ENCODE measurements at places on chromosomes 1 and 21.

GRCh38 chr1:32533792-32534327 lies 5.4 kb upstream of the ZBTB8A start:
- no peak for DNase-seq

- no peak for DNase-seq
These were observed 20.8 kb upstream of the PDZK1IP1 start for GRCh38 chr1:47210666-47211065.

DNA sequence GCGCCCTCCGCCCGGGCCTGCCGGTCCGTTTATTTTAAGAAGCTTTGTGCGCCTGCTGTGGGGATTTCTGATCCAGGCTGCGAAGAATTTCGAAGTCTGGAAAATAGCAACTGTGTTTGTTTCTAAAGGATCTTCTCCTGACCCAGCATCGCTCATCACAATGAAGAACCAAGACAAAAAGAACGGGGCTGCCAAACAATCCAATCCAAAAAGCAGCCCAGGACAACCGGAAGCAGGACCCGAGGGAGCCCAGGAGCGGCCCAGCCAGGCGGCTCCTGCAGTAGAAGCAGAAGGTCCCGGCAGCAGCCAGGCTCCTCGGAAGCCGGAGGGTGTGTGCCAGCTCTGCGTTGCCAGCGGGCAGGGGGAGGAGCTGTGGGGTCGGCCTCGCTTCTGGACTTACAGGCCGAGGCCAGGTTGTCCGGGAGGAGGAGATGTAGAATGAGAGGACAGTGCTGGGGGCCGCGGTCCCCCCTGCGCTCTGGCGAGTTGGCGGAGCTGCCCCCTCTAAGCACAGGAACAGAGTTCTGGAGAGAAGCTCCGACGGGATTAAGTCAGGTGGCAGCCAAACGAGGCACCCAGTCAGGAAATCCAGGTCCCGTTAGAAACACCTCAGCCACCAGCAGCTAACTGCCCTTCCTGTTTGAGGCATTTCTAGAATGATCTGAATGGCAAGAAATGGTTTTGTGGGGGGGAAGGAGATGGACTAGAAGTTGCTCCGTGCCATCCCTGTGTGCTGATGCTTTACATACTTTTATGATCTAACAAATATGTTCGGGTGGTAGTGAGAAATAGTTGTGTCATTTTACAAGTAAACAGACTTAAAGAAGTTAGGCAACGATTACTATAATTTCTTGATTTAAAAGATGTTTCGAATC lies 948 bp downstream of the TXLNA start:
- DNase-seq: peak; percentile 52

- no peak for DNase-seq
These were observed 43.8 kb downstream of the FAAP20 start for GRCh38 chr1:2150801-2151200.

GRCh38 chr1:26034504-26035202 lies 11.3 kb downstream of the SLC30A2 start:
- no peak for DNase-seq

GRCh38 chr1:10745886-10746455 lies 50.5 kb downstream of the CASZ1 start:
- no peak for DNase-seq

- DNase-seq: no peak
These were observed 178.7 kb downstream of the HIVEP3 start for GRCh38 chr1:41740058-41740457.

DNA sequence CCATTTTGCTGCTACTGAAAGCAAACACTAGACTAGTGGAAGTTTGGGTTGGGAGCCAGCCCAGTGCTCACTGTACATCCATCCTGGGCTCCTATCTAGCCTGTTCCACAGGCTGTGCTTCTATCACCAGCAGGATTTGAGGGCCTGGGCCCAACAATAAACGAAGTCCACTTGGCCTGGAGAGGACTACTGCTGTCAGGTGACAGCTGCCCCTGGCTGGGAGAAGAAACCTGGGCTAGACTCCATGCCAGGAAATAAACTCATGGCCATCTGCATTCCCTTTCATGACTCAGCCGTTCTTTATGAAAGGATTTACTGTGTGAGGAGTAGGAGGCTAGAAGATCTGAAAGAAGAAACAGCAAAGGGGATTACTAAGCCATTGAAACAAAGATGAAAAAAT lies 35.5 kb downstream of the COLGALT2 start:
- DNase-seq: no peak

GRCh38 chr1:159040206-159040605 lies 30.5 kb downstream of the IFI16 start:
- DNase-seq: no peak

- DNase-seq: no peak
These were observed 264.0 kb downstream of the ADGRL2 start for GRCh38 chr1:82064691-82065090.

DNA sequence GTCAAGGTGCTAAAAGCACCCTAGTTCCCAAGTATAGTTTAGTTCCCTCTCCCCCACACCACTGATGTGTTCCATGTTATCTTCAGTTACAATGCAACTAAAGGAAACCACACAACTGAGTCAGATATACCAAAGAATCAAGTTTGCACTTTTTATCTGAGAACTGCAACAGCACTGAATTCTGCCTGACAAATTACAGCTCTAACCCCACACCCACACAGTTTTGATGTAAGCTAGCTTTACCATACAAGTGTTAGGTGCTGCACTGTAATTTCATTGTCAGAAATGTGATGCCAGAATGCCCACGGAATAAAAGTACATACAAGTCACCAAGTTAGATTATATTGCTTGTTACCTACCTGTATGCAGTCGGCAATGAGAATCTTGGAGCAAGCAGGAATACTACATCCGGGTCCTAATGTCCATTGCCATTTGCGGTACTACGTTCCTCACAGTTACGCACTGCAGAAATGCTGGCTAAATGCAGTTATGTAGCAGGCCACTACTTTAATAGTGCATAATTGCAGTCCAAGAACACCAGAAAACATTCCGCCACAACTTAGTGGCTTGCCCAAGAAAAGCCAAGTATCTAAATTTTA lies 12.1 kb downstream of the SFPQ start:
- DNase-seq: no peak

DNA sequence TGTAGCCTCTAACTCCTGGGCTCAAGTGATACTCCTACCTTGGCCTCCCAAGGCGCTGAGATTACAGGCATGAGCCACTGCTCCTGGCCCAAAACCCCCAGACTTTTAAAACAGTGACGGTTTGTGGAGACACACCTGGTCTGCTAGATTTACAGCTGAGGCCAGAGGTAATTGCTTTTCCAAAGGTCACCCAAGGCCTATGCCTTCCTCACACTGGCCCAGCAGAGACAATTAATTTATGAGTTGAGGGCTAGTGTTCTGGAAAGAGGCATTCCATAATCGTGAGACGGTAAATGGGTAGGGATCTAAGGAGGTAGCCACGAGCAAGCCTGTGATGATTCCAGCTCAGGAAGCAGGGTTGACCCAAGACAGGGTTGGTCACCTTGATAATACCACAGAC lies 12.4 kb upstream of the PARP1 start:
- DNase-seq: no peak

DNA sequence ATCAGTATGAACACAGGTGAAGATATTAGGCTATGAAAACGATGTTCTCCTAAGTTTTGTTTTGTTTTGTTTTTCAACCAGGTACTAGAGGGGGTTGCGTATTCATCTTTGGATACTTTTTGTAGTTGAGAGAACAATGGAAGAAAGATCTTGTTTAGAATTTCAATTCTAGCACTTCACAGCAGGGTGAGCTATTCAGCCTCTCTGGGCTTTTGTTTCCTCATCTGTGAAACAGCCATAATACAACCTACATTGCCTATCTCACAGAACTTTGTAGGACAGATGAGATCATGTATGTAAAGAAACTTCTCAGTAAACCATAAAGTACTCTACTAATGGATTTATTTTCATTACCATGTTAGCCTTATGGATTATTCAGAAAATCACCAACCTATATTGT lies 199.5 kb downstream of the GPATCH2 start:
- DNase-seq: no peak

- DNase-seq: no peak
These were observed 34.5 kb upstream of the ACTRT2 start for GRCh38 chr1:2986549-2987305.

DNA sequence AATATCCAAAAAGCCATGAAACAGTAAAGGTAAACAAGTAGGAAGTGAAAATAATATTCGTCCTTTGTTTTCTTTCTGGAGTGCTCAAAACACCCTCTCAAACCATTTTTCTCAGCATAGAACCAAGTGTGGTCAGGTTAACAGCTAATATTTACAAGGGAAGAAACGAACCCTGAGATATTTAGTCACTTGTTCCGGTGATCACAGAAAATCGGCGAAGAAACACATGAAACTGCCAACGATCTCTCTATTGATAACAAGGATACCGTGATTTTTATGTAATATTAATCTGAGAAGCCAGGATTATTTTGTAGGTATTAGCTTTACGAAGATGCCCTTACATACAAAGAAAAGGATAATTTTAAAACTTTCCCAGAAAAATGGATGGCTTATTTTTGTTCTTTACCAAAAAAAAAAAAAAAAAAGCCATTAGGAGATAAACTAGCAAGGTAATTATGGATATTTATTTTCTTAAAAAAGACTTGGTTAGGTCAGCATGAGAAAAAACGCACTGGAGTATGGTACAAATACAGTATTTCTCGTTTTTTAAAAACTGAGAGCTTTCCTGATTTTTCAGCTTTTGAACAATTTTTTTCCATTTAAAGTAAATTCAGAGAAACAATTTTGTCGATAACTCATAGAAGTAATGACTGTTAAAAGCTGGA lies 107.3 kb upstream of the HNRNPU start:
- DNase-seq: no peak

- DNase-seq: no peak
These were observed 15.4 kb upstream of the OPRD1 start for GRCh38 chr1:28796352-28797211.

DNA sequence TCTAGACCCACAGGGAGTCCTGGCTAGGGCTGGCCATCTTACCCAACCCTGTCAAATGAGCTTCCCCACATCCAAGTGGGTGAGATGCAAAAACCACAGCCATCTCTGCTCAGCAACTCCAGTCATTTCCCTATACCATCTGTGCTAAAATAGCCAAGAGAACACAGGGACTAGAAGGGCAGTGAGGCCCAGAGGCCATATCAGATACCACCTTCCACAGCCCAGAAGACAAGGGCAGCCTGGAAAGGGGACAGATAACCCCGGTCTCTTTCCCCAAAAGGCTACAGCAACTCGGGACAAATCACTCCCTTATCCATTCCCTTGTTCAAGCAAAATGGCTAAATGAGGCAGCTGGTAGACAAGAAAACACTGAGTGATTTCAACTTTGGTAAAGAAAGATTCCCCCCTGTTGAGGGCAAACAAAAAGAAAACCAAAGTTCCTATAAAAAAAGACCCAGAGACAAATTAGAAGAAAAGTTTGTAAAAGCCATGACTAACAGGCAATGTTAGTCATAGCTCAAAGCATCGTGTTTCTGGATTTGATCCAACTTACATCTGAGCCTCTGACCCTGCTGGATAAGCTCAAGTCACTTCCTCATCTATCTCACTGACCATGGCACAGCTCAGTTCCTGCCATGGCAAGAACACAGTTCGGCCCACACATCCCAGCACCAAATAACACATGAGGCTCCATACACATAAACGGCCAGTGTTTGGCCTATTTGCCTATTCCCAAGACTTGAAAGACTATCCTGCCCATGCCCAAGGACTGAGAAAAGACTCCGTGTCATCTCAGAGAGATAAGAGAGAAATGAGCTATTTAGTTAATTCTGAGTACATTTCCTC lies 3.1 kb downstream of the LAMB3 start:
- DNase-seq: no peak

DNA sequence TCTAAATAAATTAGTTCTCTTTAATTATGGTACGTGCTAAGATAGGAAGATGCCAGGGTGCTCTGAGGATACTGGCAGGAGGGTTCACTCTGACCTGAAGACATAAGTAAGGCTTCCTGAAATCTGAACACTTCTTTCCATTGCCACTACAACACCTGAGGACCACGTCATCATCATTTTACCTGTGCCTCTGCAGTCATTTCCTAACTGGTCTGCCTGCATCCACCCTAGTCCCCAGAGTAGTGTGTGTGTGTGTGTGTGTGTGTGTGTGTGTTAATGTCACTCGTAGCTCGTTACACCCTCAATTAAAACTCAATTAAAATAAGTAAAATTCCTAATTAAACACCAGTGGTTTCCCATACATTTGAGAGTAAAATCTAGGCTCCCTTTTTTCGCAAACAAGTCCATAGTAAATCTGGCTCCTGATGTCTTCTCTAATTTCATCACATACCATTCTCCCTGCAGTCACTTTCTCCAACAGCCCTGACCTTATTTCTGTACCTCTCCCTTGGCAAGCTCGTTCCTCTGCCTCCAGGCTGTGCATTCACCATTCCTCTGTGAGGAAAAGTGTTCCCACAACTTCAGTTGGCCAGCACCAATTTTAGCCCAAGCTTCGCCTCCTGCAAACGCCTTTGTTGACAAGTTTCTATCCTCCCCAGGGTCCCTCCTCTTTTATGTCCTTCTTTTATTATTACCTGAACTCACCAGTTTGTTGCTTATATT lies 8.7 kb downstream of the IL12RB2 start:
- no peak for DNase-seq

DNA sequence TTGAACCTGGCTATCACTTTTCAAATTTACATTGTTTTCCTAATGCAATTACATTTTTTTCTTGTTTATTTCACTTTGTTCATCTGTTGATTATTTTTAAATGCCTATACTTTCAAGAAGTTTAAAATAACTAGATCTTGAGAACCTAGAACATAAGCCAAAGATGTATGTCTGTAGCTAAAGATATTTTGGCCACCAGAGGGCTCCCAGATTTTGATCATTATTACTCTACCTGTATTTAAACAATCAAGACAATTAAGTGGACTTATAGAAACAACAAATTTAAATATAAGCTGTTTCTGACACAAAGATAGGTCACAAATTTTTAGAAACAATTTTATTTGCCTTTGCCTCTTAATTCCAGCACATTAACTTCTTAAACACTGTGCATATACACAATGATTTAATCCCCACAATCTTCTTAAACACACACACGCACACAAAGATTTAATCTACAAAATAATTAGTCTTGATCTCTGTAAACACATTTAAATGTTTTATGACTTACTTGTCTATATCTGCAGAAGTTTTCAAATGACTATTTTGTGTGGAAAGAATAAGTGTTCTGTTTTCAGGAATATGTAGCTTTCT lies 380.0 kb downstream of the DSCAM start:
- DNase-seq: no peak

DNA sequence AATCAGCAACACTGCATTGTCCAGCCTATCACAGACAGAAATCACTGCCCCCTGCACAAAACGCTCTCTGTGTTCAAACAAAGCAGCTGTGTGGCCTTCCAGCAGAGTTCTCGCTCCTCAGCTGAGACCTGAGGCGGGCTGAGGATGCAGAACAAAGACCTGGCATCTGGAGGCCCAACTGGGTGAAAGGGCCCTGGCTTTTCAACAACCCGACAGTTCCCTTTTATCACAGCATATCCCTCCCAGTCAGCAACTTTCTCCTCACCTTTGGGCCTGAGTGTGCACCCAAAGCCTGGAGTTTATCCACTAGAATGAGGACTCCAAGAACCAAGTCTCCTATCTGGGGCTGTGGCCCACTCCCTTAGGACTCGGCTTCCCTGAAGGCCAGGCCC lies 42.6 kb upstream of the A3GALT2 start:
- DNase-seq: no peak

- DNase-seq: no peak
These were observed 32.2 kb upstream of the CYP4X1 start for GRCh38 chr1:46991083-46991923.

Measured in DND-41 (cell line).